ENCODE measurements at places on chromosomes 11 and 22.

- DNase-seq = no peak
Measured at GRCh38 chr11:83070044-83070701, 1.5 kb downstream of the RAB30 start.

GRCh38 chr11:93689240-93689639 is 27.8 kb downstream of the CEP295 start:
- DNase-seq = no peak

- no peak for DNase-seq
Measured at GRCh38 chr22:48835857-48836672, 991.6 kb downstream of the BRD1 start.

GRCh38 chr22:38792833-38793232 is 1.1 kb downstream of the DNAL4 start:
- no peak for DNase-seq

- no peak for DNase-seq
Measured at GRCh38 chr11:14967581-14968243, 4.4 kb downstream of the CALCA start.

- no peak for DNase-seq
Measured at GRCh38 chr11:108944471-108945178, 279.8 kb downstream of the DDX10 start.

DNA sequence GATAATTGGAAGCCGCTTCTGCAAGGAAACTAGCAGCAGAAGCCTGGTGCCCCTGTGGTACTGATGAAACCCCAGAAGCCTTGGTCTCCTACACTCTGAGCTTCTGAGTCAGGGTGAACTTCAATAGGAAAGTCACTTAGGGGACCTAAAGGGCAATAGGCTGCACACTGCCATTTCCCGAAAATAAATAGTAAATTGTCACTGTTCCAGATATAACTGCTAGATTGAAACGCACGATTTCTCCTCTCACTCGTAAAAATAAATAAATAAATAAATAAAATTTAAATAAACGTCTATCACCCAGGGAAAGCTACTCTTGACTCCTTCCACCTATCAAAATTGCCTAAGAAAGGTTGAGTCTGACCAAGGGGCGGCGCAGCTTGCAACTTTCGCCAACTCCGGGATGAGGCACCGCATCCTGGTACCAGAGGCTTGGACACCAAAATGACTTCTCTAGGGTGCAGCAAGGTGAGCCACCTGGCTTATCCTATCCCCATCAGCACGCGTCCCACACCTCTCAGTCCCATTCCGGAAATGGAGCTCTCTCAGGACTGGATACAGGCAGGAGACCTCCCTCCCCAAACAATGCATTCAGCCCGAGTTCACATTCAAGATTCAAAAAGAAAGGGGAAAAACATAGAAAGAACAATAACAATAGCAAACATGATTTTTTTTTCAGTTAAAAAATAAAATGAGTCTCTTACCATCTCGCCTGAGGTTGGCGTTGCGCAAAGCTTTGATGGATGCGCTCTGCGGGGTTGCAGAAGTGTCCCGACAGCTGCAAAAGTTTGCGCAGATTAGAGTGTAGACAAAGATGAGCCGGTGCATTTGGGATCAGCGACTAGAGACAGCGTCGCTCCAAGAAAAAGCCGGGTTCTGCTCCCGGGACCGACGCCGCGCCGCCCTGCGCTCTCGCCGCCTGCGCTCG is 583 bp downstream of the PDGFD start:
- DNase-seq = no peak

GRCh38 chr11:112478806-112479205 is 218.1 kb upstream of the PLET1 start:
- DNase-seq = no peak

DNA sequence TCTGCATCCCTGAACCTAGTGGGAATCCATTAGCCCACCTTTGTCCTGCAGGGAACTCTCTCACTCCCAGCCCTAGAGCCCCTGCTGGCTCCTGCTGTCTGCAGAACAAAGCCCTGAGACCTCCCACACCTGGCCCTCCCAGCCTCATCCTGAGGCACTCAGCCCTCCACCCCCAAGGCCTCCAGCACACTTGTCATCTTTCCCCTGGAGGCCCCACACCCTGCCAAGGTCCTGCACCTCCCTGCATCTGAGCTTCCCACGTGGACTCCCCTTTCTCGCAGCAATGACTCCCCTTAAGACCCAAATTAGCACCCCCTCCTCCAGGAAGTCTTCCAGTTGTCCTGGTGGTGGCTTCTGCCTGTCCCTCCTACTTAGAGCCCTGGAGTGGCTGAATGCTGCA is 42.3 kb upstream of the LINC01488 start:
- no peak for DNase-seq

DNA sequence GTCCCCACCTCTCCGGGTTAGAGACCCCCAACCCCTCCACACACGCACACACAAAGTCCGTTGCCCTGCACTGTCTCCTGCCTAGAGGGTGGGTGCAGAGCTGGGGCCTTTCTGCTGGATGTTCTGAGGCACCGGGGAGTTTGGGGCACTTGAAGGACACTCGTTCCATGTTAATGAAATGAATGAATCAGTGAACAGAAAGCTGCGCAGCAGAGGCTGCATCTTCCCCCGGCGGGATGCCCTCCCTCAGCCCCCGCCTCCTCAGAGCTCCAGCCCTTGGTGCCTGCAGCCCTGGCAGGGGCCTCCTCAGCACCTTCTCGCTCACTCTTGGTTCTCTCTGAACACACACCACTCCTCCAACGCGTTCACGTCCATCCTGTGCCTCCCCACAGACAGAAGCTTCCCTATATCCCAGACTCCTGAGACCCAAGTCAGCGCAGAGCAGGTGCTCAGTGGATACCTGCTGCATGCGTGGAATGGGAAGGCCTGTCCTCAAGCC is 611.9 kb downstream of the TBC1D22A start:
- no peak for DNase-seq

All from activated CD4-positive, CD25-positive, alpha-beta regulatory T cell treated with anti-CD3 and anti-CD28 coated beads, Interleukin-2, amount 50 U/mL, for 16 hours (primary cell).